ENCODE measurements at places on chromosomes 12 and 14.

DNA sequence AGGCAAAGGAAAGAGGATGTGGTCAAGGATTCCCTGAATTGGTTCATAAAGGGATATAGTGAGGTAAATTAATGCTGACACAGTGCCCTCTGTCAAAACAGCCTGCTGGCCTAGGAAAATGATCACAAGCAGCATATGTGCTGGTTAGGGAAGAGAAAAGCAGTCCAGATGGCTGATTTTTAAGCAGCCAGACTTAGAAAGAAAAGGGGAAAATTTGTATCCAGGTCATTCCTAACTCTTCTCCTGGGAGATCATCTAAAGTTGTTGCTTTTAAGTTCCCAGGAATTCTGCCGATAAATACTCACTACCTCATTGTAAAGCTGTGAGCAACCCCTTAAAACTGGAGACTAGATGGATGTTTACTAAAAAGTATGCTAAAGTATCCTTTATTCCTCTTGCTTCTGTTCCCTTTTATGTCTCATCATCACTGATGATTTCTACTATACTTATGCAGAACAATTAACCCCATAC lies 46.4 kb upstream of the CNOT2 start:
- DNase-seq, result no peak

DNA sequence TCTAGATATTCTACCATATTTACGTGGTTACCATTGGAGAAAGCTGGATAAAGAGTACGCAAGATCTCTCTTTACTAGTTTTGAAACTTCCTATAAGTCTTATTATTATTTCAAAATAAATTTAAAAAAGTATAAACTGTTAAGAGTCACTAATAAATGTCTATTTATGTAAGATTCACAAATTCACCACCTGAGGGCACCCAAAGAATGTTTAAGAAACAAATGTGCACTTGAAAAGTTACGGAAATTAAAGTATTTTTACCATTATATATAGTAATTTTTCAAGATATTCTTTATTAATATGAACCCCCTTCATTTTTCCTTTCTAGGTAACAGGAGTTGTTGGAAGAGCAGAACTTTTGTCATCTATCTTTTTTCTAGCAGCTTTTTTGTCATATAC lies 11.9 kb downstream of the TMTC3 start:
- no peak for DNase-seq

- no peak for DNase-seq
Measured at GRCh38 chr14:79511146-79511545, 700.2 kb downstream of the DIO2 start.

DNA sequence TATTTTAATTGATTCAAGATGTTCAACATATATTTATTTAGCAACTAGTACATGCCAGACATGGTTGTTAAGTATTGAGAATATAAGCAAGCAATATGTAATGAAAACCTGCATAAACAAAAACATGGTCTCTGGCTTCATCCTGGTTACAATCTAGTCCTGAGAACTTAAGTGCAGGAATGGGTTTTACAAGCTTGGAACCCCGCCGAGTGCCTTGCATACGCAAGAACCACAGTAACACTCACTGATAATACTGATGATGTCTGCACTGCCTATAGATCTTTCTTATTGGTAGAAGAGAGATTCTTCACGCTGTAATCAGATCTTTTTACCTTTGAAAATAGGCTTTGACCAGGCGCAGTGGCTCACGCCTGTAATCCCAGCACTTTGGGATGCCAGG lies 22.9 kb upstream of the CALM1 start:
- DNase-seq, result no peak

DNA sequence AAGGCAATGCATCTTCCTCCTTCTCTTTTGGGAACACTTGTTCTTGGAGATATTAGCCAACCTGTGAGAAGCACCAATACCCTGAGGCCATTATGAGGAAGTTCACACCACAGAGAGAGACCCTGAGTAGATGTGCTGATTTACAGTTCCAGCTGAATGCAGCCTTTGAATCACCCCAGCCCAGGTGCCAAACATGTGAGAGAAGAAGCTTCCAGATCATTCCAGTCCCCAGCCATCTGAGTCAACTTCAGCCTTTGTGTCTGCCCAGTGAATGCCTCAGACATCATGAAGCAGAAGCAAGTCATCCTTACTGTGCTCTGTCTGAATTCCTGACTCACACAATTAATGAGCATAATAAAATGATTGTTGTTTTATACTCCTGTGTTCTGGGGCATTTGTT lies 25.1 kb downstream of the C12orf42 start:
- DNase-seq, result no peak

DNA sequence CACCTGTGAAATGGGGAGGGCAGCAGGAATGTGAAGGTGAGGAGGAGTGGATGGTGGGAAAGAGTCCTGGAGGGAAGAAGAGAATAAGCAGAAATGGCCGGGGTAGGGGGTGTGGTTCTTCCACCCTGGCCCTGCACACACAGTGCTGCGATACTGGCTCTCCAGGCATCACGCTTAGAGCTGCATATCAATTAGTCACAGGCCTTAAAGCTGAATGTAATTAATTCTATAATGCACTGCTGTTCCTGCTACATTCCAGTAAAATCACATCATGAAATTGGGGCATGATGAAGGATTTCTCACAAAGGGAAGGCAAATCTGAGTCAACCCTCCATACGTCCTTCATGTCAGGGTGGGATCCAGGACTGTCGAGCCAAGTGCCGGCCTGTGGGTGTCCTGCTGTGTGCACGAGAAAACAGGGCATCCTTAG lies 566.1 kb downstream of the BCL11B start:
- no peak for DNase-seq

- no peak for DNase-seq
Measured at GRCh38 chr14:72104011-72104613, 171.9 kb downstream of the RGS6 start.

DNA sequence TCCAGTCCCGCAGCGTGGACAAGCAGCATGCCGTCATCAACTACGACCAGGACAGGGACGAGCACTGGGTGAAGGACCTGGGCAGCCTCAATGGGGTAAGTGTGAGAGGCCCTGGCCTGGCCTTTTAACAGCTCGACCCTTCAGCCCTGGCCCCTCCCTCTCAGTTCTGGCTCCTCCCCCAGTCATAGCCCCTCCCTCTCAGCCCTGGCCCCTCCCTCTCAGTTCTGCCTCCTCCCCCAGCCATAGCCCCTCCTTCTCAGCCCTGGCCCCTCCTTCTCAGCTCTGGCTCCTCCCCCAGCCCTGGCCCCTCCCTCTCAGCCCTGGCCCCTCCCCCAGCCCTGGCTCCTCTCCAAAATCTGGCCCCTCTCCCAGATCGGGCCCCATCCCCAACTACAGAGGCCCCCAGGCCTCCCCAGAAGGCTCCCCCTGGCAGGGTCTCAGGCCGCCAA lies 11.2 kb downstream of the CEP170B start:
- DNase-seq, result no peak

GRCh38 chr14:105118646-105119407 lies 49.7 kb downstream of the JAG2 start:
- no peak for DNase-seq

- no peak for DNase-seq
Measured at GRCh38 chr12:100265732-100266584, 921 bp downstream of the DEPDC4 start.

DNA sequence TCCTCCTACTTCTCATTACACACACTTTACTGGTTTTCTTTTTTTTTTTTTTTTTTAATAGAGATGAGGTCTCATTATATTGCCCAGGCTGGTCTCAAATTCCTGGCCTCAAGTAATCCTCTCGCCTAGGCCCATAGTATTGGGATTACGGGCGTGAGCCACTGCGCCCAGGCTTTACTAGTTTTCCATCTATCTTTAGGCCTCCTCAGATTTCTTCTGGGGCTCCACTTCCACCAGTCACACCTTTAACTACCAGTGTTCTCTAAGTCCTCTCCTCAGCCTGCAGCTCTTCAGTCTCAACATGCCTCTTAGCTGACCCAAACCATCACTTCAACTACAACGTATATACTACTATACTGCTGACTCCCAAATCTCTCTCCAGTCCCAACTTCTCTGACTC lies 10.4 kb downstream of the R3HDM2 start:
- DNase-seq, result no peak

- DNase-seq, result no peak
Measured at GRCh38 chr14:64244279-64244678, 49.9 kb downstream of the ESR2 start.

- no peak for DNase-seq
Measured at GRCh38 chr14:38496092-38496491, 240.2 kb upstream of the CLEC14A start.

- DNase-seq, result no peak
Measured at GRCh38 chr14:77037938-77038568, 9.5 kb upstream of the IRF2BPL start.

- DNase-seq, result no peak
Measured at GRCh38 chr14:75025876-75026275, 23.2 kb downstream of the EIF2B2 start.

All from brain pericyte (primary cell).